NCI-H2227 treated with DMSO at 0.1 percent for 48 hours (cell line): ENCODE measurements at places on chromosomes 2 and 18.

DNA sequence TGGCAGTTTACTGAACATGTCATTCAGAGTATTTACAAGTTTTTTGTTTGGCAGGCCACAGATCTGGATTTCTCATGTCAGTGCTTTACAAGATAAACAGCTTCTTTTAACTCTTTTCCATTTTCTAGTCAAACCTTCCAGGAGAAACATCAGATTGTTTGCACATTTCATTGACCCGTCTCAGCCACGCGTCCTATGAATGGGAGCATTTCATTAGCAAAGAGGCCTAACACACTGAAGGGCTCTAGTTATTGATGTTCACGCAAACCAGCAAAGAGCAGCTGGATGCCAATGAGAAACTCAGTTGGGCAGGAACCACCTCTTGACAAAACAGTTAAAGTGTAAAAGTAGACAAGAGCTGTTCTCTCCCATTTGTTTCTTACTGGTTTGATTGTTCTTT lies 29.2 kb upstream of the MFF start:
- no peak for DNase-seq

DNA sequence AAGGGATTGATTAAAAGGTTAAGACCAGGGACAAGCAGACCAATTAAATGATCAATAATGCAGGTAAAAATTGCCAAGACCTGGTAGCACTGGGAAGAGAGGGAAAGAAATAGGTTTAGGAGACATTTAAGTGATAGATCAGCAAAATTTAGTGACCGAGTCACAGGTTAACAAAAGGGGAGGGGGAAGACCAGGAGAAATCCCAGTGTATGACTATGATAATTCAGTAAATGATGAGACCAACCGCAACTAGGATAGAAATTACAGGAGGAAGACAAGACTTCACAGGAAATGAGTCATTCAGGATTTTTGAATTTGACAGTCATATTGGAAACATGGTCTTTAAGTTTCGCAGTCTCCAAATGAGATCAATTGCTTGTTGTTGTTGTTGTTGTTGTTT lies 62.9 kb downstream of the COBLL1 start:
- no peak for DNase-seq

DNA sequence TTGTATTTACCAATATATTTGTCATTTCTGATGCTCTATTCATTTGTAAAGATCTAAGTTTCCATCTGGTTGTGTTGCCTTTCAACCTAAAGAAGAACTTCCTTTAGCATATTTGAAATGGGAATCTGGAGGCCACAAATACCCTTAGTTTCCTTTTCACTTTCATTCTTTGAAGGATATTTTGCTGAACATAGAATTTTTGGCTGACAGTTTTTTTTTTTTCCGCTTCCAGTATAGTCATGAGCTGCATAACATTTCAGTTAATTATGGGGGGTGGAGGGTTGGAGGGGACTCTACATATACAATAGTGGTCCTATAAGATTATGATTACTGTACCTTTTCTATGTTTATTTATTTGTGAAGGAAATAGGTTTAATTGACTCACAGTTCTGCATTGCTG lies 83.9 kb downstream of the CERS6 start:
- DNase-seq: no peak

- no peak for DNase-seq
Measured at GRCh38 chr2:231296401-231296974, 98.1 kb downstream of the ARMC9 start.

- no peak for DNase-seq
Measured at GRCh38 chr2:159098921-159099411, 130.5 kb downstream of the TANC1 start.

- DNase-seq: no peak
Measured at GRCh38 chr2:105431367-105432043, 32.7 kb upstream of the FHL2 start.

DNA sequence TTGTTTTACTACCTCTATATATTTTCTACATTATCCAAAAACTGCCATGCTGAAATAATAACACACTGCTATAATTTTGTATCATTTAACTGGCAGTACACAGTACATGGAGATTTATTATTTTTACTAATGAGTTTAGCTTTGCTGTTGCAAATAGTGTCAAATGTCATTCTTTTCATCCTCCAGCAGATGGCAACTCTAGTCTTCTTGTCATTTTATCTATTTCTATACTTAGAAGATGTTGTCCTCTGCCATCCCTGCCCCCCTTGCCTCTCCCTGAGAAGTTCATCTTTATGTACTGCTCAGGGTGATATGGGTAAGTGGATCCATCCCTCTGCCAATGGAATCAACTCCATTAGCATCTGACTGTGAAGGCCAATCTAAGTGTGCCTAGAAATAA lies 21.7 kb upstream of the LRRTM1 start:
- DNase-seq: peak; percentile 46

- DNase-seq: no peak
Measured at GRCh38 chr2:4340536-4340935, 637.2 kb downstream of the DCDC2C start.
